ENCODE measurements at places on chromosomes 2 and 18.

- no peak for DNase-seq
- no peak overlapping the region for H3K27ac ChIP-seq
- H3K4me1 ChIP-seq, result no peaks in the 10 kb centered on the region
- H3K27me3 ChIP-seq, result no peaks in the 10 kb centered on the region
- no peak overlapping the region for H3K4me3 ChIP-seq
Measured at GRCh38 chr18:6666012-6666685, 63.4 kb upstream of the ARHGAP28 start.

DNA sequence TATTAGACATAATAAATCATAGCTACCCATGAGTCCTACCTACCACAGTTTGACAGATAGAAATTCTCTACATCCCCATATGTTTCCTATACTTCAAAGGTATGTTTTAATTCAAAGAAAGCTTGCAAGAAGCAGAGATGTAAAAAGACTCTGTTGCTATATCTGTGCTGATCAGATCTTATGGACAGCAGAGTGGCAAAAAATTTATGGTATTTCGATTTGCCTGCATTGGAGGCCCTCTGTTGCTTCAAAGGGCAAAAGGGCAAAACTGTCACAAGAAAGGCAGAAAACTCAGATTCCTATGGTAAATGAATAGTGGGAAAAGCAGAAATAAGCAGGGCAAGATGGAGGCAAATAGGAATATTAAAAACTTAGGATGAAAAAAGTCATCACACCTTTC lies 447.8 kb upstream of the SPHKAP start:
- no peak overlapping the region for H3K4me3 ChIP-seq
- H3K27ac ChIP-seq, result no peak overlapping the region
- DNase-seq, result no peak
- H3K36me3 ChIP-seq, result no peaks in the 10 kb centered on the region

DNA sequence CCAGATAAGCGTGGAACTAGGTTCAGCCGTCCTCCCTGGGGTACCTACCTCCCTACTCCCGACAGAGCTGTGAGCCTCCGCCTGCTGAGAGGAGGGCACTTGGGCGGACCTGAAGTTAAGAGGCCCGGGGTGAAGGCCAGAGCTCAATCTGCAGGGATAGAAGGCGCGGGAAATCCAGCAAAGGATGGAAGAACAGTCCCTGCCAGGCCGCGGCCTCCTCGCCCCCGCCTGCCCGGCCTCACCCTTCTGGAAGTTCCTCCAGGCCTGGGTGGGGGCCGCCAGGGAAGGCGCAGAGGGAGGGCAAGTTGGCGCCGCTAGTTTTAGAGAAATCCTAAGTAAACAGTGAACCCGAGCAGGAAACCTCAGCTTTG lies 13.0 kb downstream of the EN1 start:
- H3K27ac ChIP-seq, result no peak overlapping the region
- peaks cover 3% of the 10 kb centered on the region for H3K27me3 ChIP-seq
- no peak overlapping the region for H3K4me3 ChIP-seq
- H3K4me1 ChIP-seq, result no peaks in the 10 kb centered on the region

GRCh38 chr2:25572638-25573037 lies 100.7 kb downstream of the DTNB start:
- DNase-seq, result no peak
- H3K36me3 ChIP-seq, result no peaks in the 10 kb centered on the region
- H3K27me3 ChIP-seq, result no peaks in the 10 kb centered on the region
- no peaks in the 10 kb centered on the region for H3K4me1 ChIP-seq
- no peak overlapping the region for H3K27ac ChIP-seq
- no peak overlapping the region for H3K4me3 ChIP-seq

GRCh38 chr2:190618030-190618429 lies 30.9 kb upstream of the NAB1 start:
- H3K27ac ChIP-seq, result no peak overlapping the region
- no peaks in the 10 kb centered on the region for H3K4me1 ChIP-seq
- H3K36me3 ChIP-seq, result no peaks in the 10 kb centered on the region
- DNase-seq, result no peak
- H3K27me3 ChIP-seq, result no peaks in the 10 kb centered on the region

DNA sequence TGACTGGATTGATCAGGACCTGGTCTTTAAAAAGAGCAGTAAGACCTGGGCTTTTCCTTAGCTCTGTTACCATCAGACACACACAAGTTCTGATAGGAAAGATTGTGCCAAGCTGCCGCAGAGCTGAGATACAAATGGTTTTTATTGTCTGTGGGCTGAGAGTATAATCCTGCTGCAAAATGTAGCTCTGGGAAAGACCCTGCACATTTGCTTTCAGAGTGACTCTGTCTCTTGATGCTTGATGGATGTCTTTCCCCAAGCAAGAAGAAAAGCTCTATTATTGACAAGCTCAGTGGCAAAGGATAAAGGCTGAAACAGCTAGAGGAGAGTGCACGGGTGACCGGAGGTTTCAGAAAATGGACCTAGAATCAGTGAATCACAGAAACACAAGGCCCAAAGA lies 95.3 kb upstream of the PARD3B start:
- H3K27me3 ChIP-seq, result no peaks in the 10 kb centered on the region
- no peak overlapping the region for H3K27ac ChIP-seq
- H3K36me3 ChIP-seq, result no peaks in the 10 kb centered on the region
- H3K4me1 ChIP-seq, result no peaks in the 10 kb centered on the region
- H3K4me3 ChIP-seq, result no peak overlapping the region
- DNase-seq, result no peak

- no peak overlapping the region for H3K27ac ChIP-seq
- no peaks in the 10 kb centered on the region for H3K36me3 ChIP-seq
- H3K4me1 ChIP-seq, result no peaks in the 10 kb centered on the region
- no peak overlapping the region for H3K4me3 ChIP-seq
Measured at GRCh38 chr2:59583173-59583765, 970.2 kb downstream of the BCL11A start.

DNA sequence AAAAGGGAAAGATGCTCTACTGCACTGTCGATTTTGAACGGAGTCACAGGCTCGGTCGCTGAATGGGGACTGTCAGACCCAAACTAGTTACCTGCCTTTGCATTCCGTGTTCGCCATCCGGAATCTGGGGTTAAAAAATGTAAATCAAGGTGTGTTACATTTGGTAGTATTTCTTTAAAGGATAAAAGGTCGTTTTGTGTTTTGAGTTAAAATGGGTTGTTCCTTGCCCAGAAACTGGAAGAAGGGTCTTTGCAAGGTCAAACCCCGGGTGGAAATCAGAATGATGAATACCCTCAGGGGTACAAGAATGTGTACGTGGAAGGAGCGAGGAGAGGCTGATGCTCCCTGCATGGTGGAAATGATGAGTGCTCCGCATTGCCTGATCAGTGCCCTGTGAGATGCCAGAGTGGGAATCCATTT lies 1.0 kb downstream of the VSNL1 start:
- H3K4me1 ChIP-seq, result peaks cover 8% of the 10 kb centered on the region
- H3K27ac ChIP-seq, result no peak overlapping the region
- H3K27me3 ChIP-seq, result peaks cover 36% of the 10 kb centered on the region
- H3K4me3 ChIP-seq, result no peak overlapping the region
- H3K36me3 ChIP-seq, result peaks cover 4% of the 10 kb centered on the region

DNA sequence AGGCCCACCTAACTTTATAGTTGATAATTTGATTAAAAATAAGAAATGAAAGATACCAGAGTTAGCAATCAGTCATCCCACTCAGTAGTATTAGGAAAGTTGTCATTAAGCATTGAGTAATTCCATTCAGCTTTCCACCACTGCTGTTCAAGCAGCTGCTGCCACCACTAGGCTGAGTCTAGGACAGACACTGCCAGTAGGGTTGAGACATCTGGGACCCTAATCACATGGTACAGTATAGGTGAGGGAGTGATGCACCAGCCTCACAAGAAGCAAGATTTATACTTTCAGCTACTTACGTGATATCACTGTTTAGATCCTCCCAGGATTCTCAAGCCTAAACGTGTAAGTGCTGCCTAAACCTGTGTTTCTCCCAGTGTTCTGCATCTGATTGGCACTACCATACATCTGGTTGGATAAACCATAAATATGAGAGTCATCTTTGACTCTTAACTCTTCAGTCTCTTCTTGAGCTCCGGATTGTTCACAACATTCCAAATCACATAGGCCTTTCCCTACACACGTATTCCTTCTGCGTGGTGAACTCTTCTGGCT lies 3.2 kb downstream of the UBXN4 start:
- no peaks in the 10 kb centered on the region for H3K27me3 ChIP-seq
- peaks cover 3% of the 10 kb centered on the region for H3K36me3 ChIP-seq
- H3K4me1 ChIP-seq, result peaks cover 16% of the 10 kb centered on the region
- no peak for DNase-seq

DNA sequence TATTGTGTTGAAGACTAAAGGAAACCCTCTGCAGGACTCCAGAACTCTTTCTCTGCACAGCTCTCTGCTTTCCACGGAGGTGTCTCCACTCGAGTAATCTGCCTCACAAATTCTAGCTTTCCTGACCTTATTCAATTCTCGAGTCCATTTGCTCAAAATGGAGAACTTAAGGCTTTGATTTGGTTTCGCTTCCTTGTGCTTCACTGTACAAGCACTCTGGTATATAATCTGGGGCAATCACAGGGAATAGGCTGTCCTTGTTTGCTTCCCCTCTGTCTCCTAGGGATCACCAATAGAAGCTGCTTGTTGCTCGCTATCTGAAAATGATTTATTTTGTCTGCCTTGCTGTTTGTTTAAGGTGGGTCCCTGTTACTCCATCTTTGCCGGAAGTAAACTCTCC lies 129.1 kb upstream of the DOCK10 start:
- no peak overlapping the region for H3K27ac ChIP-seq
- H3K36me3 ChIP-seq, result no peaks in the 10 kb centered on the region
- H3K27me3 ChIP-seq, result no peaks in the 10 kb centered on the region
- no peak for DNase-seq
- H3K4me3 ChIP-seq, result no peak overlapping the region

GRCh38 chr2:200077210-200077650 lies 121.8 kb downstream of the MAIP1 start:
- no peaks in the 10 kb centered on the region for H3K36me3 ChIP-seq
- H3K27me3 ChIP-seq, result no peaks in the 10 kb centered on the region
- H3K4me3 ChIP-seq, result no peak overlapping the region
- peak; percentile 69 for DNase-seq

GRCh38 chr2:40734797-40735196 lies 282.9 kb upstream of the SLC8A1 start:
- no peak overlapping the region for H3K4me3 ChIP-seq
- H3K27me3 ChIP-seq, result no peaks in the 10 kb centered on the region
- H3K36me3 ChIP-seq, result no peaks in the 10 kb centered on the region
- DNase-seq, result no peak
- H3K4me1 ChIP-seq, result no peaks in the 10 kb centered on the region
- no peak overlapping the region for H3K27ac ChIP-seq

- DNase-seq, result no peak
- H3K27me3 ChIP-seq, result no peaks in the 10 kb centered on the region
- no peak overlapping the region for H3K4me3 ChIP-seq
- no peaks in the 10 kb centered on the region for H3K4me1 ChIP-seq
- no peaks in the 10 kb centered on the region for H3K36me3 ChIP-seq
Measured at GRCh38 chr2:171310889-171311288, 122.9 kb downstream of the METTL8 start.

DNA sequence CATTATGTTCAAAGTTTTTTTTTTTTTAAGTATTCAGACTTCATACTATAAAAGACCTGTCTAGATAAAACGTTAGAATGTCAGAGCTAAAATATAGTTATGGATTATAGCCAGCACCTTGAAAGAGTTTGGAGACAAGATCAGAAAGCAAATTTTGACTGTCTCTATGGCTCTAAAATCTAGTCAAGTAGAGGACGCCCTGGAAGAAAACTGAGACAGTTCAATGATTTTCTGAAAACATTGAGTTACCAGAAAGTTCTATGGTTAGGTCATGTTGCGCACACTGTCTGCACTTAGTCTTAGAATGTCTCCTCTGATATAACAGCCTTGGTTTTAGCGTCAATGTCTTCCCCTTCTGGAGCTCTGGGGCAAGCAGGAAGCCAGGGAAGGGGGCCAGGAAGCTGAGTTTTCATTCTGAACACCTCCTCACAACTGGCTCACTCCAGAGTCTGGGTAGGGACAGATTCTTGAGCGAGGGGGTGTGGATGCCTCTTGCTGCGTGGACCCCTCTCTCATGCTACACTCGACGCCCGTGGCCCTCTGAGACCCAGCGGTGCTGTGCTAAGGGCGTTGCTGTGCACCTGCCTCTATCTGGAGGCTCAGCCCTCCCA lies 99.5 kb downstream of the RNF144A start:
- no peak for DNase-seq
- no peak overlapping the region for H3K27ac ChIP-seq
- H3K27me3 ChIP-seq, result no peaks in the 10 kb centered on the region
- no peaks in the 10 kb centered on the region for H3K4me1 ChIP-seq
- no peak overlapping the region for H3K4me3 ChIP-seq

- no peak overlapping the region for H3K4me3 ChIP-seq
- H3K36me3 ChIP-seq, result no peaks in the 10 kb centered on the region
- H3K4me1 ChIP-seq, result no peaks in the 10 kb centered on the region
- H3K27me3 ChIP-seq, result no peaks in the 10 kb centered on the region
Measured at GRCh38 chr18:56919190-56919589, 227.7 kb upstream of the BOD1L2 start.

DNA sequence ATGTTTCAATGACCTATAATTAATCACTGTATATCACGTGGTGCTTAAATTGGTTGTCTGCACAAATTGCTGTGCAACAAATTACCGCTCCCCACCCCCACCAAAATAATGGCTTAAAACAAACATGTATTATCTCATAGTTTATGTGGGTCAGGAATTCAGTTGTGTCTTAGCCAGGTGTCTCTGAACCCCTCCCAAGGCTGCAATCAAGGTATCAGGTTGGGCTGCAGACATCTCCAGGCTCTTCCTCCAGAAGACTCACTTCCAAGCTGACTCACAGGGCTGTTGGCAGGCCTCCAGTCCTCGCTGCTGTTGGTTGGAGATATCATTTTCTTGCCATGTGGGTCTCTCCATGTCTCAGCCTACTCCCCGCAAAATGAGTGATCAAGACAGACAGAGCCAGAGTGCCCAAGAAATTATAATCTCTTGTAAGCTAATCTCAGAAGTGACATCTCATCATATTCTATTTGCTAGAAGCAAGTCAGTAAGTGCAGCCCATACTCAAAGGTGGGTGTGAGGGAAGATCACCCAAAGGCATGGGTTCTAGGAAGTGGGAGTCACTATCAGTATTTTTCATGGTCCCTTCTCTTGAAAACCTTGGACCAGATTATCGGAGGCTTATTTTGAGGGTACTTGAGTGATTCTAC lies 38.4 kb downstream of the SPC25 start:
- no peaks in the 10 kb centered on the region for H3K27me3 ChIP-seq
- no peaks in the 10 kb centered on the region for H3K36me3 ChIP-seq
- H3K4me3 ChIP-seq, result no peak overlapping the region

DNA sequence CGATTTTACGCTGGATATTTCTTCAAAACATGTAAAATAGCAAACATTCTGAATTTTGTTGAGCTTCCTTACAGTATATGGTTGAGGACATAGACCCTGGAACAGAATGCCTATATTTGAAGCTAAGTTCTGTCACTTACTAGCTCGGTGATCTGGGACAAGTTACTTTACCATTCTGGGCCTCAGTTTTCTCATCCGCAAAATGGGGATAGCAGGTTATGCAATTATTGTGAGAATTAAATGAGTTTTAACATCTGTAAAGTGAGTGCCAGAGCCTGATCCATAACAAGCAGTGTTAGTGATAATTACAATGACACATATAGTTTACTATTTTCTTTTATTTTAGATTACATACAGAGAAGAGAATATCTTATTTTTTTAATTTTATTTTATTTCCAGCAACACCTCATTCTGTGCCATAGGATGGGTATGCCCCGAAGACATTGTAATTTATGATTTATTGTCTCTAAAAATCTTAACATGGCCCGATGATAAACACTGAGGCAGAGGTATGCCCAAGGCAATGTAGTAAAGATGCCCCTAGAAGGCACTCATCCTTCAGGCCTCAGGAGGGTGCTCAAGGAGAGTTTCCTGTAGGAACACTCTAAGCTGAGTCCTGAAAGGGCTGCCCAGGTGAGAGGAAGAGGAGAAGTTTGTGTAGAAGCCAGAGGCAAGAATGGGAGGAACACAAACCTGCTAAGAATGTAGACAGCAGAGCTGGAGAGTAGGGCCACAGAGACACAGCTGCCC lies 250.9 kb downstream of the BCL11A start:
- no peak overlapping the region for H3K27ac ChIP-seq
- H3K4me1 ChIP-seq, result no peaks in the 10 kb centered on the region
- no peak overlapping the region for H3K4me3 ChIP-seq
- no peaks in the 10 kb centered on the region for H3K27me3 ChIP-seq

All from Panc1 (cell line).